ENCODE measurements at places on chromosomes 2 and 18.

DNA sequence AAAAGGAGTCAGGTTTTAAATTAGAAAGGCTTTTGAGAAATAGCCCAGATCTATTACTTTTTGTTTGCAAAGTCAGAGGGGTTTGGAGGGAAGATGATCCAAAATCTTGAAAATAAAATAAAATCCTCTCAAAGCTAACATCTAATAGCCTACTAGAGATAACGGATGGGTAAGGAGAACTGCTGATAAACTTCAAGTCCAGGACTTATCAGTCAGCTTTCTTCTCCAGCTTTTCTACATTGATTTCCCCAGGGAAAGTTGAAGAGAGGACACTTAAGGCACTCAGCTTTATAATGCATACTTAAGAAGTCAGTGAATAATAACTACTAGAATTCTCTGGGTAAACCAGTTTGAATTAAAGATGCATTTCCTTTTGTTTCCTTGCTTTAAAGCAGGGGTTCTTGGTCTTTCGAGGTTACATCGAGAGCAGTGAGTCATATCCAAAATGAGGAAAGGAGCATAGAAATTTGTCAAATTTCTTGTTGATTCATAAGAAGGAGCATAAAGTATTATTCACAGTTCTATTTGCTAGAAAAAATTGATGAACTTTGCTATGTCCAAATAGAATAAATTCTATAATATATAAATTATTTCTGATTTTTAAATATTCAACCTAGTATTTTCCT is 43.2 kb upstream of the ITPRID2 start:
- no peak for DNase-seq

GRCh38 chr18:50830544-50830943 is 10.7 kb upstream of the MRO start:
- DNase-seq: no peak

- DNase-seq: no peak
These were observed 163.4 kb downstream of the UBE2E3 start for GRCh38 chr2:181143790-181144300.

- no peak for DNase-seq
These were observed 139.3 kb upstream of the EPAS1 start for GRCh38 chr2:46157966-46158310.

GRCh38 chr2:222637067-222637466 is 18.8 kb downstream of the FARSB start:
- no peak for DNase-seq

- DNase-seq: no peak
These were observed 27.6 kb upstream of the CALCRL start for GRCh38 chr2:187475499-187476248.

GRCh38 chr2:238107525-238108422 is 7.6 kb downstream of the ESPNL start:
- DNase-seq: no peak

DNA sequence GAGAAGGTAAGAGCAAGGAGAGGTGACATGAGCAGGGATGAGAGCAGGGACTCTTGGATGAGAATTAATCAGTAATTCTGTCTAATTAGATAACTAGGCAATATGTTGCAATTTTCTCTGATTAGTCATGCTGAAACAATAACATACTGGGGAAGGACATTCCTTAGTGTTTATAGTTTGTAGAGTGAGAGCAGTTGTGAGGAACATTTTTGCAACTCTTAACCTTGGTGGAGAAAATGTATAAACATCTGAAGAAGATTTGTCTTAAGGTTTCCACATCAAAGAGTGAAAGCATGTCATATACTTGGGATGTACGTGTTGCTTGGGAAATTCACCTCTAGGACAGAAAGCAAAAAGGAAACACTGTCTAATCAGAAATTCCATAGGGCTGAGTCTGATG is 955.4 kb upstream of the FANCL start:
- no peak for DNase-seq

GRCh38 chr2:31314761-31315160 is 80.8 kb downstream of the EHD3 start:
- DNase-seq: no peak

DNA sequence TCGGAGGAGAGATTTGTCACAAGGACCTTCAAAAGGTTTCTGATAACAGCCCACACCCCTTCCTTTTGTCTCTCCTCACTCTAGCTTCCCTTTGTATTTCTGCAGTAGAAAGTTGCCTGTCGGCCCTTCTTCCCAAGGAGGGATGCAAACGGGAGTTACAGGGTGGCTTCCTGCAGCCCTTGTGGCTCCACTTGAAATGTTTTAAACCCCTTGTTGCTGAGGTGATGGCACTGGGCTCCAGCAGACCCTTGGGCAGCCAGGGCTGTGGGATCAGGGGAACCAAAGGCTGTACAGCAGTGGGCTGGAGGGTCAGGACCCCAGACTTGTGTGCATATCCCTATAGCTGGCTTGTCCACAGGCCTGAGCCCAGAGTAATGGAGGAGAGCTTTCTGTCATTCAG is 62.1 kb downstream of the COA5 start:
- DNase-seq: no peak

GRCh38 chr2:54999182-54999581 is 51.1 kb downstream of the RTN4 start:
- no peak for DNase-seq

DNA sequence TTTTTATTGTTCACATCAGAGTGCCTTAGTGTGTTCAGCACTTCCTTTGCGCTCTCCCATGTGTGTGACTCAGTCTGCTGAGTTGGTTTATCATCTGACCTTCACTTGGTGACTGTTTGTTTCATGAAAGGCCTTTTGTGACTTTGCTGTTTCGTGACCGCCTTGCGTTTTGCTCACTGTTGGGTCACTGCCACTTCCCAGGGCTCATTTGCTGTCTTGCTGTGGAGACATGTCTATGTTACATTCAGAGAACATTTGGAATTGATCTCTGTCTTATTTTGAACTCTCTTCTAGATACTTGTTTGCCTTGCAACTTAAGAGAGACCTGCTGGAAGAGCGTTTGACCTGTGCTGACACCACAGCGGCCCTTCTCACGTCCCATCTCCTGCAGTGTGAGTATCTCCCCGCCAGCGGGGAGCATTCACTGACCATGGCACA is 54.7 kb downstream of the FARP2 start:
- no peak for DNase-seq

DNA sequence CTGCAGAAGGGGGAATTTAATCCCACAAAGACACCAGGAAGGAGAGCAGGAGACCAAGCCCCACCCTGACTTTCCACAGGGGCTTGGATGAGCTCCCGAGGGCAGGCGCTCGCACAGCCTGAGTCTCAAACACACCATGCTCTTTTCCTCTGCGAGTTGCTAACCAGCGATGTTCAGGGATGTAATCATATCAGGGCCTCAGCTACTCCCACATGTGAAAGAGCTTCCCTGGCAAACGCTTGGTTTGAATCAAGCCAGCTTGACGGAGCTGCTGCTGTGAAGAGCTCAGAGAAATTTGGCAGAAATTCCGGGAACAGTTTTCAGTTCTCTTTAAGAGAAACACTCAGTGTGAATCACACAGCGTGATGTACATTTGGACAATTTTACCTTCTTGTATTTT is 385.8 kb downstream of the GALR1 start:
- DNase-seq: no peak

GRCh38 chr2:68426848-68427579 is 40.1 kb downstream of the FBXO48 start:
- DNase-seq: no peak

DNA sequence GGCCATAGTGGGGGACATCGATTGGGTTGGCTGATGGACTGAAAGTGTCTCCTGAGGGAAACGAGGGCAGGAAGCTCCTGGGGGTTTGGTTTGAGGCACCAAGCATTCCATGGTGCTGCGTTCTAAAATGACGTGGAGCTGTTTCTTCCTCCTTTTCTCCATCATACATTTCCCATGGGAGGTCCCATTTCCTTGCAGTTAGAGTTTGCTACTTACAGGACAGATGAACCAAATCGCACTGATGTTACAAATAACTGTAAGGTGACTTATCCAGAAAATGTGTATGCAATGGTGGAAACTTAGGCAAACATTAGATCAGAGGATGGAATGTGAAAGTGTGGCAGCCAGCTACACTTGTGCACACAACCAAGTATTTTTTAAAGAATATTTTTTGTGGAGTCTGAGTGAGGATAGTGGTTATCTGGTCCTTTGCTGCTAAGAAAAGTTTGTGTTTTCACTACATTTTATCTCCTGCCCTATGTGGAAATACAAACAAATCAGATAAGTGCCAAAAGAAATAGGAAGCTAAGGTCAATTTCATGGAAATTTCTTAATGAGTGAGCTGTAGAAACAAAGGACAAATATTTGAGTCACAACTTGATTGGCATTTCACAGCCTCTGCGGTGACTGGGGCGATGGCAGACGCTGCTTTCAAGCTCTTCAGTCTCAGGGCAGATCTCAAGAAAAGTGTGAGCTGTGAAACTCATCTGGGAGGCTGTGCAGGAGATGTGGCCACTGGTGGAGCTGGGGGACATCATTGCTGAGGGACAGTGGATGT is 256.2 kb downstream of the TSN start:
- DNase-seq: no peak

DNA sequence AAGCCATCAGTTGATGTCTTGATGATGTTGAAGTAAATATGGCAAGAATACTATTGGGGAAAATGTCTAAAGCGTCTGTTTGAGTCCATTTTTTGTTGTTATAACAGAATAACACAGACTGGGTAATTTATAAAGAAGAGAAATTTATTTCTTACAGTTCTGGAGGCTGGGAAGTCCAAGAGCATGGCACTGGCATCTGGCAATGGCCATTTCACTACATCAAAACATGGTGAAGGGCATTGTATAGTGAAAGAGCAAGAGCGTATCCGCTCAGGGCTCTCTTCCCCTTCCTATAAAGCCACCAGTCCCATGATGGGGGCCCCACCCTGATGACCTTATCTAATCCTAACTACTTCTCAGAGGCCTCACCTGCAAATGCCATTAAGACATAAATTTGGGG is 29.6 kb upstream of the MRPL19 start:
- DNase-seq: no peak

DNA sequence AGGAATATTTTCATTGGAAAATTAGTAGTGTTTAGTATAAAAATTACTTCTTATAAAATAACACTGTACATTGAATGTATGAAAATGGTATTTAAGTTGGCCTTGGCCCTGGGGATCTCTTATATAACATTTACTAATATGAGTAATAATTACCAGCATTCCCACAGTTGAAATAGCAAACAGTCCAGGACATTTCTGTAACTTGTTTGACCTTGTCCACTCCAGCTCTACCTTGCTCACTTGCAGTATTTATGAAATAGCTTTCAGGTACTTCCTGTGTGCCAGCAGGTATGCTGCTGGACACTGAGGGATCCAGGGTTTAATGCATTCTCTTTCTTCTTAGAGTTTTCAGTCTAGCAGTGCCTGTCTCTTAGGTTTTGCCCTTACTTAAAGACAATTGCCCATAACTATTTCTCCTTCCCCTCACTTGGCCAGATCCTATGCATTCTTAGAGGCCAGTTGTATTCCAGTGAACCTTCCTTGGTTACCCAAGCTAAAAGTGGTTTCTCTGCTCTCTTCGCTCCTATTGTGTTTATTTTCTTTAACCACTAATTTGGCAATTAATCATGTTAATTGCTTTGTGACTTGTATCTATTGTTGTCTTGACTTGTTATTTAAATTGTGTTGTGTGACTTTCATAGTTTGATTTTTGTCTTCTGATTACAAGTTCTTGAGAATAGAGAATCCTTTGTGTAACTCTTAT is 25.9 kb downstream of the BABAM2 start:
- no peak for DNase-seq

DNA sequence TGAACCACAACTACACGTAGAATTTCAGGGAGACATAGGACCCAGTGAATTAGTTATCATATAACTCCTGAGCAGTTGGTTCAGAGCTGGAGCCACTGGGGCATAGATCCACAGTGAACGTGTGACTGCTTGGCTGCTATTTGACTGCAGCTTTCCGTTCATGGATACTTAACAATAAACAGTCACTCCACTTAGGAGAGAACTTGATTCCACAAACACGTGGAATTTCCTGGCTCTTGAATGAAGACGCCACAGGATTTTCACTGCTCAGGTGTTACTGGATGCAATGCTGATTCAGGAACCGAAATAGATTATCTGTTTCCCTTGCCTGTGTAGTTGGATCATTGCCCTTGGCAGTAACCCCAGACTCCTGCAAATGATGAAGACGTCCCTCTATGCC is 679.1 kb upstream of the ZEB2 start:
- no peak for DNase-seq

- DNase-seq: no peak
These were observed 108.0 kb downstream of the SGPP2 start for GRCh38 chr2:222532315-222532714.

GRCh38 chr2:52036024-52036423 is 1004.1 kb upstream of the NRXN1 start:
- no peak for DNase-seq

GRCh38 chr2:25981596-25982272 is 563 bp downstream of the KIF3C start:
- no peak for DNase-seq

GRCh38 chr2:97910403-97911205 is 85.1 kb downstream of the TMEM131 start:
- DNase-seq: no peak

GRCh38 chr2:121707344-121707919 is 29.2 kb downstream of the NIFK start:
- no peak for DNase-seq

DNA sequence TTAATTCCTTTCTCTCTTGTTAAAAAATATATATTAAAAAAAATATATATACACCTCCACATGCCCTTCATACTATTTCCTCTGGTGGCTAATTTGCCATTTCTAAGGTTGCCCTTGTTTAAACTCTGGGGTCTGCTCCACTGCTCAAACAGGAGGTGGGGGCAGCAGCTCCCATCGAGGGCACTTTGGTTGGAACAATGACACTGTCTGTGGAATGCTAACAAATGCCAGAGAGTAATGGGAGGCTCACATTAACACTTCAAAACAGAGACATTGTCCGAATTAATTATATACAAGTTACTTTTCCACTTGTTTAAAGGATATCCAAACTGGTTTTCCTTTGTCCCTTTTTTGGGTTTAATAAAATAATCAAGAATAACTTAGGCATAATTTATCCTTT is 58.8 kb upstream of the CD302 start:
- DNase-seq: no peak

DNA sequence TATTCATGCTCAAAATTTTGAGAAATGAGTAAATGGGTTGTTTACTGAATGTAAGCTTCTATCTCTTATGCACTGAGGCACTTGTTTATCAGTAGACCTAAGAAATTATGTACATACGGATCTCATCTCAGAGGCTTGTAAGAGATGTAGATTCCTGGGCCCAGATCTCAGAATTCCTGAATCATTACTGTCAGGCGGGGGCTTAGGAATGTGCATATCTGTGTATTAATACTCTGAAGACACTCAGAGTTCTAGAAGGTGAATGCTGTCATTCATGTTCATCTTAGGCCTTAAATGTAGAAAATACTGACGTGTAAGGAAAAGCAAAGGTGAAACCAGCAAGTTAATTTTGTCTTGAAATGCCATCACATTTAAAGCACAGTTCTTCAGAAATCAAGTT is 169.6 kb downstream of the FMNL2 start:
- DNase-seq: no peak

- DNase-seq: no peak
These were observed 21.5 kb upstream of the CAB39 start for GRCh38 chr2:230691005-230691647.

Data from activated T-helper 1 cell treated with anti-CD3 and anti-CD28 coated beads, Interleukin-2, amount 50 U/mL, for 16 hours (primary cell).